ENCODE measurements at places on chromosomes 7 and 10.

GRCh38 chr7:143346018-143346417, 16.5 kb downstream of the FAM131B start:
- H3K27ac ChIP-seq: no peak overlapping the region
- H3K27me3 ChIP-seq: peaks cover 24% of the 10 kb centered on the region
- H3K4me3 ChIP-seq: no peak overlapping the region
- DNase-seq: no peak
- no peaks in the 10 kb centered on the region for H3K4me1 ChIP-seq

DNA sequence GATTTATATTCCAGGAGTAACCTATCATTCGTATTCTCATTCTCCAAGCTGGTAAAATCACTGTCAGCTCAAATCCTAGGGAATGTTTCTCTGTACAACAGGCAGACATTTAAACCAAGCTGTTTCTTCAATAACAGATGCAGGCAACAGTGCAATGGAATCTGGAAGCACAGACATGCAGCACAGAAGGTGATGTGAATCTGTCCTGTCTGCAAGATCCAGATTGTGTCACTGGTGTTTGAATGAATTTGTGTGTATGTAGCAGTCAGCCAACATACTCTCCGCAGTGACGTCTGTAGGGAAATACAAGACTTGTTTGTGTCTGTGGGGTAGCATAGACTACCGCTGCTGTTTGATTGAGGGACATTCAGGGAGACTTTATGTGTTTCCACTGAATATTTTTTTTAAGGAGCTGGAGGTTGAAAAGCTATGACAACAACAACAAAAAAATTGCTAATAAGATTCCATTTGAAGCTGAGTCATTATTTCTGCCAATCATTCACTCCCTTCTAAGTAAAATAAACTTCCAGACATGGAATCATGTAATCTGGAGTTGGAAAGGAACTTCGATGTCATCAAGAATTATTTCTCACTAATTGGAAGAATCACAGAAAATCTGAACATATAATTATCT, 122.9 kb upstream of the MYO3A start:
- H3K27me3 ChIP-seq: no peaks in the 10 kb centered on the region
- no peak overlapping the region for H3K27ac ChIP-seq
- H3K36me3 ChIP-seq: no peaks in the 10 kb centered on the region
- H3K4me1 ChIP-seq: no peaks in the 10 kb centered on the region

- H3K36me3 ChIP-seq: no peaks in the 10 kb centered on the region
- no peak overlapping the region for H3K27ac ChIP-seq
- peak; percentile 62 for DNase-seq
- no peak overlapping the region for H3K4me3 ChIP-seq
- H3K4me1 ChIP-seq: no peaks in the 10 kb centered on the region
Measured at GRCh38 chr7:35248576-35249536, 5.0 kb downstream of the TBX20 start.

GRCh38 chr7:98193474-98194180, 17.6 kb upstream of the BHLHA15 start:
- no peaks in the 10 kb centered on the region for H3K27me3 ChIP-seq
- DNase-seq: no peak
- H3K27ac ChIP-seq: no peak overlapping the region
- H3K36me3 ChIP-seq: peaks cover 69% of the 10 kb centered on the region
- no peaks in the 10 kb centered on the region for H3K4me1 ChIP-seq

Measured in left lung (tissue), 14 donors.